ENCODE measurements at places on chromosomes 11 and 22.

- DNase-seq = peak; percentile 58
These were observed 76.9 kb upstream of the TTLL12 start for GRCh38 chr22:43263645-43264514.

- DNase-seq = no peak
These were observed 351.3 kb downstream of the LARGE1 start for GRCh38 chr22:33569018-33569417.

DNA sequence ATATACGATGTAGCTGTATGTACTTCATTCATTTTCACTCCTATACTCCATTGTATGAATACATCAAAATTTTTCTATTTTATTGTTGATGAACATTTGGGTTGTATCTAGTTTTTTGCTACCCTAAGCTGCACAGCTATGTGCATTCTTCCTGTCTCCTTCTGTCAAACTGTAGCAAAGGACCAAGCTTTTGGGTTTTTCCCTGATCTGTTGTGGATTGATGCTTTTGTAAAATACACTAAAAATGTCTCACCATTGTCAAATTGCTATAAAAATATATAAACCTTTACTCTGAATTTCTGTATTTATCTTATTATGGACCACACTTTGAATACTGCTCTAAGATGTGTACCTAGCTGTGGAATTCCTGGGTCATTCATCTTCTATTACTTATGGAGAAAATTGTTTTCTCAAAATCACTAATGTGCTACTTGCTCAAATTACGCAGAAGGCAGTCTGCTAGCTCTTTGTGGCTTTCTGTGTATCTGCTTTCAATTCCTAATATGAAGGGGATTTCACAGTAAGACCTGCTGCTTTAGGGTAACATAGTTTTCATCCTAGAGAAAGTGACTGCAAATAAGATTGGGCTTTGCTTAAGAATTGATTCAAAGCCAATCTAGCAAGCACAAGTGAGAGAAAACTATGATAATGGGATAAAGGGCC lies 123.4 kb downstream of the CYP2R1 start:
- no peak for DNase-seq

- no peak for DNase-seq
These were observed 67.4 kb downstream of the SWAP70 start for GRCh38 chr11:9731256-9731655.

DNA sequence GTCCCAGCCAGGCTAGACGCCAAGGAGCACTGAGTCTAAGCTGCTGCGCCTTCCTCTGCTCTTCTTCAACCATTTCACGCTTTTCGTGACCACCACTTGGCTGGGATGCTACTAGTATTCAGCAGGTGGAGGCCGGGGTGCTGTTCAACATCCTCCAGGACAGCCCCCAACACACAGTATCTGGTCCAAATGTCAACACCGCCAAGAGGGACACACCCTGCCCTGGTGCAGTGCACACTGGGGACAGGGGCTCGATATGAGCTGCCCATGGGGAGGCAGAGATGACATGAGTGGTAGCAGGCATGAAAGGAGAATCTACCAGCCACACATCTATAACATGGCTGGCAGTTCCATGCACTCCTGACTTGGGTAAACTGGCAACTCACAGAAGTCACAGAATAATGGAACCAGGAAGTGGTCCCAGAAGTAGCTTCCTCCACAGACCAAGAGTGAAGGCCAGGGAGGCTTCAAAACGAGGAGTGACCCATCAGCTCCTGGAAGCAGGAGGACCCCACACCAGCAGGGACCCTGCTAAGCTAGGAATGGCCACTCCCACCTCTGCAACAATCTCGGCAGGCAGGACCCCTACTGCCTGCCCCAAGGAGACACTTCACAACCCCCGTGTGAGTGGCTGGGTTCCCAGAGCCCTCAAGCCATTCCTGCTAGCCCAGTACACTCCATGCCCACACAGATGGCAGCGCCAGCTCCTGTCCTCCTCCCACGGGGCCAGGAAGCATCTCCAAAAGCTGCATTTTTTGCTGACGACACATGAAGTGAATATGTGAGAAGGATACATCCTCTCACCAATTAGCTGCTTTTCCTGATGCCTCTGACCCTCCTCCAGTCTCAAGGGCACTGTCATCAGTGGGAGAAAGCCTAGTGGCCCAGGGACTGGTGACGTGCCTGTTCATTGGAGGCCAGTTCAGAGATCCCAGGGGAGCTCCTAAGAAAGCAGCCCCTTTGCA lies 78.8 kb downstream of the DGCR2 start:
- no peak for DNase-seq

- no peak for DNase-seq
These were observed 369.8 kb upstream of the CCDC90B start for GRCh38 chr11:83655976-83656375.

- no peak for DNase-seq
These were observed 4.7 kb downstream of the PRCP start for GRCh38 chr11:82895437-82896091.

- no peak for DNase-seq
These were observed 309.7 kb upstream of the C11orf87 start for GRCh38 chr11:109112261-109112660.

- no peak for DNase-seq
These were observed 11.5 kb upstream of the PEX26 start for GRCh38 chr22:18066181-18066859.

DNA sequence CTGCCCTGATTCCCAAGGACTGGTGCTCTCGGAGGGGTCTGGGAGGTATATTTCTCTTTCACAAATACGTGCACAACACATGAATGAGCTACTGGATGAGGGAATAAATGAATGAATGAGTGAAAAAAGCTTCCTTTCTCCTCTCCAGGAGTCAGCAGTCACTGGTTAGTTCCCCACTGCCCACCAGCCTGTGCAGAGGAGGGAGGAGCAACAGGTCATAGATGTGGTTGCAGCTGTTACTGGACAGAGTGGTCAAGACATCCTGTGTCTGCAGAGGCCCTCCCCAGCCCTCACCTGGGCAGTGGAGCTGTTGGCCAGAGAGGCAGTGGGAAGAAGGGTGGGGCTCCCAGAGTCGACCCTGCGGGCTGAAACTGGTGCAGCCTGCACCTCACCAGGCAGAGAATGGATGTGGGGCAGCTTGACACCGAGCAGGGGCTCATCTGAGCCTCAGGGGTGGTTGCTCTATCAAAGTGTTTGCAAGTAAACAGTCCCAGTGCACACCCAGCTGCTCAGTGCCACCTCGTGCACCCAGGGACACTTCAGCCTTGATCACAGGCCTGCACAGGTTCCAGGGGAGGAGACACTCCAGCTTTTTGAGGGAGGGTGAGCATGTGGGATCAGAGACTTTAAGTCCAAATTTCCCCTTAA lies 1.4 kb upstream of the VPREB1 start:
- DNase-seq = no peak

DNA sequence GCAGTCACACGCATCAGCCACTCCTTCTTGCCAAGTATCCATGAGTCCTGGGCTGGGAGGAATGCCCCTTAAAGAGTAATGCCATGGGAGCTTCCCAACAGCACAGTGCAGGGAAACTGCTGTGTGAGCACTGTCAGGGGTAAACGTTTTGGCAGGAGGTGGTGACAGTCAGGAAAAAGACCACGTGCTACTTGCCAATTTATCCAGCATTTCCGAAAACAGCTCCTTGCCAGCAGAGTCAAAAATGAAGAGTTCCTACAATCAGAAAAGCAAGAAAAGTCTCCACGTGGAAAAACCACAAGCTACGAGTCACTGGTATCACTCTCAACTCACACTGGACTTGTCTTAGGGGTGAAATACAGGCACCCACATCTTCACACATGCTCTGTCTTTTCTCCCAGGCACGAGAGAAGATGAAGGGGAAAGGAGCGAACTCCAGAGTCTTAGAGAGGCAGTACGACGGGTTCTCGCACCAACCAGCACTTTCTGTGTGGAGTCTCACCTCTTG lies 9.9 kb downstream of the IFT27 start:
- no peak for DNase-seq

GRCh38 chr11:45275828-45276227 lies 10.3 kb downstream of the SYT13 start:
- no peak for DNase-seq

- DNase-seq = no peak
These were observed 12.9 kb upstream of the CAT start for GRCh38 chr11:34425867-34426266.

- DNase-seq = no peak
These were observed 53.7 kb upstream of the DEPDC7 start for GRCh38 chr11:32962016-32962415.

DNA sequence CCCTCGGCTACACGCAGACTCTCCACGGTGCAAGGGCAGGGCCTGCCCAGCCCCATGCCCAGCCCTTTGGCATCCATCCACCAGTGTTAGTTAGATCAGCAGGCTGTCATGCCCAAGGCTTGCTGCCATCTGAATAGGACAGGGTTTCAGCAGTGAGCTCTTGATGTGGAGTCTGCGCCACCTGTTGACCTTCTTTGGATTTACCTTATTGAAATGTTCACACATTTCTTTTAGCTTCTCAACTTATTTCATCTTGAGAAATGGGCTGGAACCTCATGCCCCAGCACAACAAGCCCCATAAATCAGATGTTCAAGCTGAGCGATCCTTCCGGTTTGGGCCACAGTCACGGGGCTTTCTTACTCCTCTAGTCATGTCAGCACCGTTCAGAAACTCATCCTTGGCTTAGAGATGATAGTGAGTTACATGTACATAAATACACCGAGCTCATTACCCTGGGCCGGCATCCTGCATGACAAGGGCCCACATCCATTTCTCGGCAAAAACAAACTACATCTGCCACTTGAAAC lies 61.7 kb downstream of the PARVB start:
- peak; percentile 77 for DNase-seq

DNA sequence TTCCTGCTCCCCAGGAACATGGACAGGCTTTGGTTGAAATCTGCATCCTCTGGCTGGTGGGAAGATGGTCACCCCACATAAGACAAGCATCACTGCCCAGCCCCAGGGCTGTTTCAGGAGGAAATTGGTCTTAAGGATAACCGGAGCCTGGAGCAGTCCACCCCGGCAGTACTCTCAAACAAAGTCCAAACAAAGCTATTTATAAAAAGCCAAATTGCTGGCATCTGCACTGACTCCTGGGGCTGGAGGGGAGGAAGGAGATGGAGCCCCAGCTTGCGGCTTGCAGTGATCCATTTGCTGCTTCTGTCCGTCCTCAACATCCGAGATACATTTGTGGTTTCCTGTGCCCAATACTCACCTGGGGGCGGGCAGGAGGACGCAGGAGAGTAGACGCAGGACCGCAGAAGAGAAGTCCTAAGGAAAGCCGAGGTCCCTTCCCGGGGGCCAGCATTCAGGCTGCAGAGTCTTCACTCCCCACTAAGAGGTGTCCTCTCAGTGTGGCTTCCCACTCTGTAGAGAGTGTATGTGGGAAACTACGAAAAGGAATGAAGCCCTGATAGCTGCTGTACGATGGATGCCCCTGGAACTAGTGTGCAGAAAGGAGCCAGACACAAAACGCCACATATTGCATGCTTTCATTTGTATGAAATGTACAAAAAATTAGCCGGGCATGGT lies 107.3 kb upstream of the FGF3 start:
- no peak for DNase-seq

- DNase-seq = no peak
These were observed 59.3 kb downstream of the BDNF start for GRCh38 chr11:27640954-27641353.

Measured in NCI-H524 (cell line).